Vagina (tissue), 2 donors: ENCODE measurements at places on chromosomes 12 and 14.

GRCh38 chr12:53180931-53181645, 363 bp upstream of the CSAD start:
- DNase-seq = no peak

GRCh38 chr12:82968631-82969367, 282.1 kb downstream of the TMTC2 start:
- no peak for DNase-seq

DNA sequence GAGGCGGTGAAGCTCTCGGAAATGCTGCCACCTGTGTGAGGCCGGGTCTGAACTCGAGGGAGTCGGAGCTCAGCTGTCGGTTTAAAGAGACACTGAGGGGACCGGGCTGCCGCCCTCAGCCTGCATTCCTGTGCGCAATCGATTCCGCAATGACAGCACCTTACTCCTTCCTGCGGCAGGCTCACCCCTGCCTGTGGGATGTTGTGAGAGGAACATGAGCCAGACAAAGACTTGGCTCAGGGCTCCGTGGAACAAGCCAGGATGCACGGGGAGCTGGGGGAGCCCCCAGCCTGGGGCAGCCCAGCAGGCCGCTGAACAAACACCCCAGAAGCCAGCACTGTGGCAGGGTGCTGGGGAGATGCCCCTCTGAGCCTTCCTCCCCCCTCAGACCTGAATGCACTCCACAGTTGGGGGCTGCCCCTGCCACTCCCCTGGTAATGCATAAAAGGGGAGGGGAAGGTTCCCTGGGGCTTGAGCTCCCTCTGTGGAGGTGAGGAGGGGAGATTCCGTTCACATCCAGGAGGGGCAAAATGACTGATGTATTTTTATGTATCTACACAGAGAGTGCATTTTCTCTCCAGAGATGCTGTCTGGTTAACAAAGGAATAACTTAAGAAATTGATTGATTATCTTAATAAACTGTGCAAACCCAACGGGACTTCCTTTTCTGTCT, 20.6 kb downstream of the RFLNA start:
- no peak for DNase-seq

- no peak for DNase-seq
Measured at GRCh38 chr12:1131811-1132224, 140.8 kb downstream of the ERC1 start.

DNA sequence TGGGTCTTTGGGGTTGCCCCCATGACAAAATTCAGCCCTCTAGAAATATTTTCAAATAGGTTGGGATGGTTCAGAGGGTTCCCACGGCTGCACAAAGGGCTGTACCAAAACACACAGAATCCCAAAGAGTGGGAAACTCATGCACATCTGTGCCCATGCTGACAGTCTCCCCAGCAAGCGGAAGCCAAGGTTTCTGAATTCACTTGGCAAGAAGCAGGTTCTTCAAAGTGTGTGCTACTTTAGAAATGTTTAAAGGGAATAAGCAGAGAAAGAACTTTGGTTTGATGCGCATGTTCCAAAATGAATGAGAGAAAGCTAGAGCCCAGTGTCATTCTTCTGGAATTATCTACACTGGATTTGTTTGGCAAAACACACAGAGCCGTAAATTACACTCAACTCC, 46.7 kb downstream of the FOXN3 start:
- no peak for DNase-seq

GRCh38 chr12:4435537-4435936, 10.1 kb downstream of the FGF6 start:
- no peak for DNase-seq

DNA sequence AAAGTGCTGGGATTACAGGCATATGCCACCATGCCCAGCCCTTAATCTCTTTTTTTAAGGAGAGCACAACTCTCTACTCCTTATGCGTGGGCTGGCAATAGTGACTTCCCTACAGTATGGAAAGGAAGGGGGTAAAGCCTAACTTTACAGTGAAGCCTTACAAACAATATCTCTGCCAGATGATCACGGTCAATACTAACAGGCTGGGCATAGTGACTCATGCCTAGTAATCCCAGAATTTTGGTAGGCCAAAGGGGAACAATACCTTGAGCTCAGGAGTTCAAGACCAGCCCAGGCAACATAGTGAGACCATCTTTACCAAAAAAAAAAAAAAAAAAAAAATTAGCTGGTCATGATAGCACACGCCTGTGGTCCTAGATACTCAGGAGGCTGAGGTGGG, 5.6 kb downstream of the PYM1 start:
- no peak for DNase-seq

- no peak for DNase-seq
Measured at GRCh38 chr12:91529829-91530228, 347.2 kb upstream of the DCN start.

DNA sequence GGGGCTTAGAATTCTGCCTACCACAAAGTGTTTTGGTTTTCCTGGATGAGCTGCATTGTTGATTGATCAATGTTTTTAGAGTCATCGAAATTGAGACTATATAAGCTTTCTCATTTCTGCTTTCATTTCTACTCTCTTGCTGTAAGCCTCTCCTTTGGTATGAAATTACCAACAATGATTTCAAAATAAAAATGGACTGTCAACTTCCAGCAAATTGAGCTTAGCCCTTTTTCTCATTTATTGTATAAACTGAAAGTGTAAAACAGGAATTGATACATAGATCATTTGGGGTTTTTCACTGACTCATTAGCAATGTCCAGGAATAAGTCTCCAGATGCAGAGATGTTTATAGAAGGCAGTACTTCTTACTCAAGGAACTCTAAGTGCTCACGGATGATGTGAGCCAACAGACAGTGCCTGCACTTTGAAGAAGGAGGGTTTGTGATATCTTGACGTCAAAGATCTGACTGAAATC, 20.0 kb upstream of the PCNX1 start:
- no peak for DNase-seq

- DNase-seq = no peak
Measured at GRCh38 chr12:76909290-76909689, 30.5 kb upstream of the CSRP2 start.

- no peak for DNase-seq
Measured at GRCh38 chr12:71393625-71394024, 46.0 kb upstream of the LGR5 start.

- no peak for DNase-seq
Measured at GRCh38 chr14:68772761-68773381, 20.0 kb downstream of the ZFP36L1 start.
